ENCODE measurements at places on chromosomes 11 and 22.
A peak's percentile ranks its signal among the peaks of the same experiment; 100 is the strongest.

GRCh38 chr11:4072668-4073285, 21.8 kb upstream of the RRM1 start:
- no peak for DNase-seq

DNA sequence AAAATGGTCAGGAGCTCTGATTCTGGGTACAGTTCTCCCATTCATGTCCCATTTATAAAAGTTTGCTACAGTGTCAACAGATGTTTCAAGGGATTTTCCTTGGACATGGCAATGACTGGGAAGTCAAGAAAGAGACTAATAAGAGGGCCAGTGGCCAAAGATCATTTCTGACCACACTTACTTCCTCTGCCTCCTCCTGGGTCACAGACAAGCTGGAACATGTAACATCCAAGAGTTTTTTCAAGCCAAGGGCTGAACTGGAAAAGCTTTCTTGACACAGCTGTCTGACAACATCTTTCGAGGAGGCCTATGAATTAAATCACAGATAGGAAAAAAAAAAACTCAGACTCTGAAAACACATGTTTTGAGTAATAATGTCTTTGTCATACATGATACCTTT, 8.7 kb downstream of the COMMD9 start:
- peak; percentile 8 for DNase-seq

GRCh38 chr22:37060801-37061610, 9.5 kb downstream of the KCTD17 start:
- DNase-seq = no peak

- DNase-seq = no peak
Measured at GRCh38 chr11:8714622-8715225, 32.1 kb downstream of the RPL27A start.

DNA sequence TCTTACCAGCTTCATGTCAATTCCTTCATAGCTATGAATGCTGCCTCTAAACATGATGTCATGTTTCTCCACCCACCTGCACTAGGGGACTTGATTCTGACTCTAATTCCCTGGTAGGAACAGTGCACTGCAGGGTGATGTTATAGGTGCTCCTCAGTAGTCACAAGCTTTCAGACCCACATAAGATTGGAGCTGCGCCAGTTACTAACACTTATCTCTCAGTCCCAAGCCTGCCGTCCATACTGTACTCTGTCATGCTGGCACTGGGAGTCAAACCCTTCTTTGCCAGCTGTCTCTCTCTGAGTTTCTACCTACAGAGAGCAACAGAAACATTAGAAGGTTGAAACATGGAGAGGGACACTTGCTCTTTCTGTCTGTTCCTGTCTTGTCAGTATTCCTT, 5.5 kb downstream of the OR56A1 start:
- no peak for DNase-seq

- DNase-seq = no peak
Measured at GRCh38 chr11:8593455-8593854, 573 bp downstream of the STK33 start.
